HuH-7 (cell line): ENCODE measurements at places on chromosomes 4 and X.

GRCh38 chrX:84363663-84364062, 138.6 kb downstream of the HDX start:
- DNase-seq: no peak

DNA sequence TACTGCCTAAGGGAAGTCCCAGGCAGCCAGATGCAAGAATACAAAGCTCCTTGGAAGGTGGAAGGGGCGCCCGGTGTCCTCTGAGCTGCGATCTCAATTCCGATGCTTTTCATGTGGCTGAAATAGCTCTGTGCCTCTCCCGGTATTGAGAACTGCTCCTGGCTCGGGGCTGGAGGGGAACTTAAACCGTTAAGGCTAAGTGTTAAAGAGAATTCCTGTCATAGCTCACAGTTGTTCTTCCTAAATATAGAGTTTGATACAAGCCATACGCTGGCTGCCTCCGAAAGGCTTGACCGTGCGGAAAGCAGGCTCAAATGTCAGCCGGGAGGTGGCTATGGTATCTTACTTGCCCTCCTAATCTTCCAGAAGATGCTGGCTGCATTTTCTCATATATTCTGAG, at the start of gene SMPX:
TSS of gene SMPX (minus strand) at position 157 of the 400 bp plus-strand sequence. CDS start 3,826 bp downstream, outside the sequence.
- DNase-seq: no peak

- no peak for DNase-seq
Measured at GRCh38 chrX:149799938-149800337, 18.2 kb downstream of the MAGEA9 start.

DNA sequence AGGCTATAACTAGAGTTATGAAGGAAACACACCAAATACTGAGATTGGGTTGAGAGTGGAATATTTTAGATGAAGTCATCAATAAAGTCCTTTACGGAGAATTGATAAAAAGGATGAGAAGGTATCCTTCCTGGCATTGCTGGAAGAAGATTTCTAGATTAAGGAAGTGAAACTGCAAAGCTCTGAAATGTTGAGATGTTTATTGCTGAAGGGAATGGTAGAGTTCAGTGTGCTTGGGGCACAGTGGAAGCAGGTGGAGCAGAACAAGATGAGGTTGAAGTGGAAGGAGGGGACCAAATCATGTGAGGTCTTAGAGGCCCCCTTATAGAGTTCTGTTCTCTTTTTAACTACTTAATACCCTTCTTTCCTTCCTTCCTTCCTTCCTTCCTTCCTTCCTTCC, 848.5 kb downstream of the RAB28 start:
- no peak for DNase-seq

DNA sequence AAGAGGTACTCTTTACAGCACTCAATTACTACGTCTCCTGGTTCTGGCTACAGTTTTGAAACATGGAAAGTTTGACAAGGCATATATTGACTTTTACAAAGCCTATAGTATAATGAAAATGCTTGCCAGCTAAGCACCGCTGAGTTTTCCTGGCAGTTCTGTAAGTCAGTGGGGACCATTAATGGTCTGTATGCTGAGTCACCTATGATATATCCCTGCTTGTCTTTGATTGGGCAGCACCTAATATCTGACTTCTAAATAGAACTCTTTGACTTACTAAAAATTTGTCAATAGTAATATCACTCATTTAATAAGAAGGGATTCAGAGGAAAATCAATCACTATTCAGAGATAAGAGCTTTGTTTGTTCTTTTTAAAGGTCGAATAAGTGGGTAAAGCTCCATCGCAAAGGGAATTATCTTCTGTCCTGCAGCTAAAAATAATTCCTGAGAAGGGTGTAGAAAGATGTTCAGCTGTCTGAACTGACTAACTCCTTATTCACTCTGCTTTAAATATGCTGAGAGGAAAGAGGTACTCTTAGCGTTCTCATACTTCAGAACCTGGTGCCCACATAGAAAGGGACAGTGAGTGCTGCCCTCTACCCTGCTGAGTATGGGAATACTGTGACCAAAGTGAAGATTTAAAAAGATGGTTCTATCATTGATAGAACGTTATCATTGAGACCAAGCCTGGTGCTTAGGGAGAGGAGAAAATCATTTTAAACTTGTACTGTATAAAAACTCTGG, 959 bp downstream of the SMPX start:
- no peak for DNase-seq

DNA sequence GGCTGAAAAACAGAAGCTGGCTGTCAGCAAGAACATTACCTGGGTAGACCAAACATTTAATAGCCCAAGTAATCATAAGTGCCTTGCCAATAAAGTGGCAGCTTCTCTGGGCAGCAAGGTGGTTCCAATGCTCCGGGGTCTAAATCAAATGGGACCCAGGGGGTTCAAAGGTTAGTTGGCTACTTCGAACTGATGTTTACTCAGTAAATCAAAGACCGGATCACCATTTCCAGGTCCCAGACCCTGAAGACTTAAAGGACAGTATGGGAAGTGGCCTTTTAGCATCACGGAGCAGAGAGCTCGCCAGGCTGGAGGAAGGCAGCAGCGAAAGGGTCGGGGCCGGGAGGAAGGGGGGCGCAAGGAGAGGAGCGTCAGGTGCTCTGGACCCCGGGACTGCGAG, 1.0 kb downstream of the SH3KBP1 start:
- no peak for DNase-seq
